Adrenal gland (tissue), 19 donors: ENCODE measurements at places on chromosomes 2 and 18.

DNA sequence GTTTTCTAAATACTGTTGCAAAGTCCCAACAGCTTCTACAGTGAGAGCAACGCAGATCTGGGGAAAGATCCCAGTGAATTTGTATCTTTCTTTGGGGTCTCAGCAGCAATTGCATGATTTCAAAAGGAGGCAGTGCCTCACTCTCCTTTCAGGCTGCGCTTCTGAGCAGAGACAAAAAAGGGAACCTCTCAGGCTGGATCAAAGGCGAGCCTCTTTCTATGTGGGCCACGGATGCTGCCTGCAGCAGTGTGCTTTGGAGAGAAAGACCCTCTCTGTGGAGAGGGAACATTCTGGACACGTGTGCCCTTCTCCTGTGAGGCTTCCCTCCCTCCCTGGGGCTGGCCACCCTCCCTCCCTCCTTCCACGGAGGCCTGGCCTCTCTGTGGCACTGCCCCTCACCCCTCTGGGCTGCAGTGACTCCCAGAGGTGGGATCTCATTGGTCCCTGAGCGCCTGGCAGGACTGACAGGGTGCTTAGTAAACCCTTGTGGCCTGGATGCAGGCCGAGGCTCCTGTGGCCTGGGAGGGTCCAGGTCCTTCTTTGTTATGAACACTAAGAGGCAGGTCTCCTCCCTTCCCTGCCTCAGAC lies 21.6 kb upstream of the PDIA6 start:
- DNase-seq, result no peak

GRCh38 chr18:66872277-66872676 lies 268.4 kb upstream of the CDH19 start:
- DNase-seq, result no peak

DNA sequence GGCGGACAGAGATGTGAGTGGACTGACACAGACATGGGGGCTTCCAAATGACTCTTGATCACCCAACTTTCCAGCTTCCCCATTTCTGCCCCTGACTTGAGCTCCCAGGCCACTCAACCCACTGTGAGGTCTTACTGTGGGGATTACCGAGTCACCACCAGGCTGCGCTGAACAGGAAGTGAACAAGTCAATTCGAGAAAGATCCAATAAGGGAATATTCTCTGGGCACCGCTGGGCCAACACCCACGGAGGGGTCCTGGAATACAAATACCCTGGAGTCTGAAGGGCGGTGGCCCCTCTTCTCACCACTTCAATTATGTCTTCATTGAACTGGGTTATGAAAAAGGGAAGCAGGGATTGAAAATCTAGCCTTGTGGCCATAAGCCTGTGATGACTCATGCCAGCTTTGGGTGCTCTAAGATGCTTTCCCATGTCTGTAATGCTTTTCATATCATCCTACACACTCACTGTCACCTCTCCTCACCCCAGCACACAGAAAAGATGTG lies 37.7 kb downstream of the BCL11A start:
- DNase-seq, result no peak

DNA sequence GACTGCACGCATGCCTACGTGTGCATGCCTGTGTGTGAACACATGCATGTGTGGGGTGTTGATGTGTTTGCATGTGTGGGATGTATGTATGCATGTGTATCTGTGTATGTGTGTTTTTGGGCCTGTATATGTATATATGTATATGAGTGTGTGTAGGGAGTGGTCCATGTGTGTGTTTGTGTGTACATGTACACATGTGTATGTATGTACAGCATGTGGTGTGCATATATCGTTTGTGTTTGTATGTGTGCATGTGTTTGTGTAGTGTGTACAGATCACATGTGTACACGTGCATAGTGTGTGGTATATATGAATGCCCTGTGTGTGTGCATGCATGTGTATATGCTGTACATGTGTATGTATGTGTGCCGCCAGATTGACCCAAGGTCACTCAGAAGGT lies 54.2 kb upstream of the ASB18 start:
- no peak for DNase-seq

- DNase-seq, result no peak
These were observed 599.1 kb downstream of the NYAP2 start for GRCh38 chr2:225998653-225999052.
